Psoas muscle (tissue), 8 donors: ENCODE measurements at places on chromosomes 1 and 21. TPM values are rescaled to one million over a fixed set of nuclear protein-coding genes. Genes with fewer than 3 reads are reported as not detected.

GRCh38 chr1:179867493-179868330, 9.9 kb downstream of the TOR1AIP2 start:
- H3K4me3 ChIP-seq, result no peak overlapping the region
- no peak overlapping the region for H3K27ac ChIP-seq
- no peaks in the 10 kb centered on the region for H3K27me3 ChIP-seq
- peaks cover 33% of the 10 kb centered on the region for H3K4me1 ChIP-seq

DNA sequence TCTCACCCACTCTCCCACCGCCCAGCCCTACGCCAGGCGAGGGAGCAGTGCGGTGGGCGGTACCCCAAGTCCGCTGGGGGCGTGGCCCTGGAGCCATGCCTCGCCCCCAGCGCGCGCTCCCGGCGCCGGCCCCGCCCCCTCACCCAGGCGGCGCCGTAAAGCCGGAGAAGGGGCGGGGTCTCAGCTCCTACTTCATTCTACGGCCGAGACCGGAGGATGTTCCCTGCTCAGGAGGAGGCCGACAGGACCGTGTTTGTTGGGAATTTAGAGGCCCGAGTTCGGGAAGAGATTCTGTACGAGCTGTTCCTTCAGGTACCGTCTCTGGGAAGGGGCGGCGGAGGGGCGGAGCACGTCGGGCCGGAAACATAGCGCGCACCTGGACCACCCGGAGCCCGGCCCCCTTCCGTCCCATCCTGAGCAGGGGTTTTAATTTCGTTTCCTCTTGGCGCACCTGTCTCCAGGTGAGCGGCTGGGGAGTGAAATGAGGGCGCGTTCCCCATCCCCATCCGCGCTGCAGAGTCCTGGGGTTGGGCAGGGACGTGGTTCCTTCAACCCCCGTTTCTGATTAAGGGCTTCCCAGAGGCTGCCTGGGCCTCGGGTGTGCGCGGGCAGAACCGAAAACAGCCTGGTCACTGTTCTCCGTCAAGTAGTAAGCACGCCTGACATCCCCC, at the start of gene RBM11:
RBM11 (plus strand) TSS at position 187 of the 671 bp plus-strand sequence; CDS start at position 217, 30 bp downstream.
- peaks cover 7% of the 10 kb centered on the region for H3K27me3 ChIP-seq
- H3K4me3 ChIP-seq, result peak within 1 kb of the TSS; percentile 67
- H3K36me3 ChIP-seq, result no peaks in the 10 kb centered on the region
- H3K27ac ChIP-seq, result no peak within 1 kb of the TSS

FAAP20 gene
- 17.8 TPM for total RNA-seq

GRCh38 chr1:205241366-205242030, 13.8 kb downstream of the TMCC2 start:
- peak overlapping the region; percentile 46 for H3K4me3 ChIP-seq
- peak overlapping the region; percentile 79 for H3K27ac ChIP-seq
- no peak for DNase-seq
- H3K27me3 ChIP-seq, result no peaks in the 10 kb centered on the region
- peaks cover 90% of the 10 kb centered on the region for H3K4me1 ChIP-seq
- no peaks in the 10 kb centered on the region for H3K36me3 ChIP-seq

SAMD11 gene
- total RNA-seq, result 1.5 TPM

- H3K4me1 ChIP-seq, result peaks cover 3% of the 10 kb centered on the region
- DNase-seq, result no peak
- no peak overlapping the region for H3K27ac ChIP-seq
Measured at GRCh38 chr1:58430421-58431275, 115.9 kb downstream of the OMA1 start.

DNA sequence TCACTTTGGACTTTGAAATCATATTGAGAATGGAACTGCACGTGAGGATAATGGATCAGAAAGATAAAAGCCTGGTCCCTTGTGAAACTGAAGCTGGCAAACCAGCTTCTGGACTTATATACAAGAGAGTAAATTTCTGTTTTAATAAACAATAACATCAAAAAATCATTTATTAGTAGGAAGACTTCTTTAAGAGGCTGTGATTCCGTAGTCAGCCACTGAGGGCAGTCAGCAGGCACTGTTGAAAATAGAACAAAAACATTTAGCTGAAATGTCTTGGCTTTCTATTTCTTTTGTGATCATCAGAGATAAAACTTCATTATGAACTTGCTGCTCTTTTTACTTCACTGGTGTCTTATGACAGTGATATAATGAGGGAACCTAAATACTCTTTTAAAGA, 489.4 kb downstream of the PCP4 start:
- H3K27ac ChIP-seq, result no peak overlapping the region
- H3K4me3 ChIP-seq, result no peak overlapping the region
- H3K27me3 ChIP-seq, result no peaks in the 10 kb centered on the region
- H3K4me1 ChIP-seq, result no peaks in the 10 kb centered on the region
- no peak for DNase-seq

DNA sequence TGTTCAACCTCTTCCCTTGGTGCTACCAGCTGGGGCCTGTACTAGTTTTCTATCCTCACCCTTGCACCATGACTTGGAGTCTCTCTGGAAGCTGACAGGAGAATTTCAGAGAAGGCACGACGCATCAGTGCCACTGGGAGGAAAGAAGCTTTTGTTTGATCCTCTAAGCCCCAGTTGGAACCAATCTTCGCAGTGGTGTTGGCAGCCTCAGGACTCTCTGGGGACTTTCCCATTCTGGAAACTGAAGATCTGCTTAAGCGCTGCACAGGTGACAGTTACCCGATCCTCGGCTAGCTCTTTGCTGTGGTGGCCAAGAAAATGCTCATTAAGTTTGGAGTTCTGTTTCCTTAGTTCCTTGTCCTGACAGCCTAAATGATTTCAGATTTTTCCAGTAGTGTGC, 222.3 kb downstream of the RHOU start:
- H3K27ac ChIP-seq, result peak overlapping the region; percentile 69
- no peaks in the 10 kb centered on the region for H3K36me3 ChIP-seq
- H3K4me3 ChIP-seq, result no peak overlapping the region
- no peaks in the 10 kb centered on the region for H3K27me3 ChIP-seq
- DNase-seq, result no peak
- peaks cover 16% of the 10 kb centered on the region for H3K4me1 ChIP-seq

GRCh38 chr1:58898739-58899586, 115.1 kb upstream of the JUN start:
- H3K36me3 ChIP-seq, result no peaks in the 10 kb centered on the region
- H3K4me3 ChIP-seq, result no peak overlapping the region

PROX1 gene
- 16.0 TPM for total RNA-seq

DNA sequence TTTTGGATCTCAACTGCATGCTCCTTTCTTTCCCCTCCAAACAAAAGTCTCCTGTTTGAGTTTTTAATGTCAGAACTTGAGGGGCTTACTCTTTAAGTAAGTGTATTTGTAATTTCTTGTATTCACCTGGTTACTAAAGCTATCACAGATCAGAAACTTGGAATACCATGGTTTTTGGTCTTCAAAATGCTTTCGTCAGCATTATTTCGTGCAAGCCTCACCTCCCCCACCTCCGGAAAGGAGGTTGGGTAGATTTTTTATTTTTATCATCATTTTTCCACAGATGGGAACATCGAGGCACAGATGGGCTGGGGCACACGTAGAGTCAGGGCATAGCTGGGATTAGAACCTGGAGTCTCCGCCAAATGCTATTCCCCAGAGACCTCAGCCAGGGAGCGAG, 100.7 kb downstream of the IER5 start:
- no peaks in the 10 kb centered on the region for H3K27me3 ChIP-seq
- no peak overlapping the region for H3K4me3 ChIP-seq

DNA sequence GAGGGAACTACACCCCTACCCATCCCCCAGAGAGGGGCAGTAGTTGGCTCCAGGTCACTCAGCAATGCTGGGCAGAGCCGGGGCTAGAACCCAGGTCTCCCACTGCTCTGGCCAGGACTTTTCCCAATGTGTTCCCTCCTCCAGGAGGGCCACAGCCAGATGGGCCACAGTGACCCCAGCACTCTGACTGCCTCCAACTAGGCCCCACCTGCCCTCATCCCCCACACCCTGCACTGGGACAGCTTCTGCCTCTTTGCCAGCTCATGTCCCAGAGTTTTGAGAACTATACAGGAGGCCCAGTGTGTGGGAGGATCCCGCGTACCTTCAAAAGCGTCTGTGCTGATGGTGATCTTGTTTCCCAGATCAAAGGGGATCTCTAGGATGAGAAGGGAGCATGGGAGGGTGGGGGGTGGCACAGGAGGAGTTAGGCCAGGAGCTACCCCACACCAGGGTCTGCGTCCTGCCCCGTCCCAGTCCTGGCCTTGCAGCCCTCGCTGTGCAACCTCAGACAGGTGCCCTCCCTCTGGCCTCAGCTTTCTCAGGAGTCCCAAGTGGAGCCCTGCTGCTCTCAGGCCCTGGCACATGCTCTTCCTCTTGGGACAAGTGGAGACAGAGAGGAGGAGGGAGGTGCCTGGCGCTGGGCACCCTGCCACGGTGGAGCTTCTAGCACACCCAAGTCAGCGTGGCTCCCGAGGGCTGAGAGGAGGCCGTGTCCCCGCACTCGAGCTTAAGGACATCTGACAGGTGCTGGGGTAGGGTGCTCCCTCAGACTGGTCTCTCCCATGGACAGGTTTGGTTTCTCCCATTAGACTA, 22.0 kb downstream of the MYOM3 start:
- no peaks in the 10 kb centered on the region for H3K4me1 ChIP-seq
- H3K27me3 ChIP-seq, result no peaks in the 10 kb centered on the region
- no peak overlapping the region for H3K4me3 ChIP-seq
- DNase-seq, result peak; percentile 82
- H3K27ac ChIP-seq, result peak overlapping the region; percentile 30
- peaks cover 93% of the 10 kb centered on the region for H3K36me3 ChIP-seq

GOLT1A gene
- total RNA-seq, result not detected

DNA sequence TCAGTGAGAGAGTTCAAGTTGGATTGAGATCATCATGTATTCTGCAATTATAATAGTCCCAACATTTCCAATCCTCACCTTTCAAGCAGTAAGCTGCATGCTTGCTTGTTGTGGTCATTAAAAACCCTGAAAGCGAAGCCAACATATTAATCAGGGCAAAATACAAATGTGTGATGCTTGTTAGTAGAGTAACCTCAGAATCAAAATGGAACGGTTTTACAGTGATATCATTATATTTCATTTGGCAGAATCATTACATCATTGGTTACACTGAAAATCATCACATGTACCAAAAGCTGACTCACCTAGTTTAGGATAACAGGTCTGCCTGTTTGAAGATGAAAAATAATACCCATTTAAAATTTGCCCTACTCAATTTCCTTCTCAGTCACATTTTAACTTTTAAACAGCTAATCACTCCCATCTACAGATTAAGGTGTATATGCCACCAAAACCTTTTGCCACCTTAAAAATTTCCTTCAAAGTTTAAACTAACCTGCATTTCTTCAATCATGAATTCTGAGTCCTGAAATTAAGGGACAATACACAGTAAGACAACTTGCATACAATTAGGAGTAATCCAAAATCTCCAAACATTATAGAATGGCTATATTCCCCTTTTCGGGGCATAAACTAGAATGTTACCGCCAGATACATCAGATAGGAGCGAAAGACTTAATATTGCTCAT, 3.5 kb downstream of the GAS5 start:
- H3K27me3 ChIP-seq, result no peaks in the 10 kb centered on the region
- no peak for DNase-seq
- H3K4me3 ChIP-seq, result peak overlapping the region; percentile 0
- H3K36me3 ChIP-seq, result peaks cover 4% of the 10 kb centered on the region
- H3K27ac ChIP-seq, result peak overlapping the region; percentile 96

DNA sequence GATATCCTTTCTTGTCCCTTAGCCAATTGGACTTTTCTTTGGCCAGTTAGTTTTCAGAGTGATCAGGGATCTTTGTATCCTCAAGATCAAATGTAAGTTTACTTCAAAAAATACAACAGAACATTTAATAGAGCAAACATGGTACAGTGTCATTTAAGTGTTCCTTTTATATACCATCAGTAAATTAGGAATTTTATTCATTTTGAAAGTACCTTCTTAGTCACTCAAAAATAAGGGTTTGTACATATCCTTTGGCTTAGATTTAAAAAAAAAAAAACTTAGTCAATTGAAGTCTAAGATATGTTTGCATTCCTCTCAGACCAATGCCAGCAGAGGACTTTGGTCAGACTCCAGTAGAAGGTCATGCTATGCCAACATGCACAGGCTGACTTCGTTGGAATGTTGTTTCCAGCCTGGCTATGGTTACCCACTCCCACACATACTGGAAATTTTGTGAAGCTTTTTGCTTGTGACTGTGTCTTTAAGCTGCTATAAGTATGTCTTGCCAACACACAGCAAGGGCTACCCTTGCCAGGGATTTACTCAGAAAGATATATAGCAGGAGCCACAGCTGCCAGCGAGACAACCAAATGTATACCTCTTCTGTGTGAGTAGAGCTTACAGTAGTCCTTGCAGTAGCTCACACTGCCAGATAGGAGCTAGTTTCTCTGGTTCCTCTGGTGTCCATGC, 81.5 kb upstream of the LRIF1 start:
- H3K4me3 ChIP-seq, result no peak overlapping the region
- no peaks in the 10 kb centered on the region for H3K27me3 ChIP-seq
- no peak overlapping the region for H3K27ac ChIP-seq
- H3K36me3 ChIP-seq, result no peaks in the 10 kb centered on the region

SEC16B gene
- 1.6 TPM for total RNA-seq

GRCh38 chr1:19478322-19478721, 7.0 kb downstream of the CAPZB start:
- no peak overlapping the region for H3K4me3 ChIP-seq
- peaks cover 83% of the 10 kb centered on the region for H3K4me1 ChIP-seq
- no peaks in the 10 kb centered on the region for H3K27me3 ChIP-seq
- DNase-seq, result no peak
- H3K27ac ChIP-seq, result no peak overlapping the region

NTNG1 gene
- 0.34 TPM for total RNA-seq
